SW480 (cell line): ENCODE measurements at places on chromosomes 16 and 17.

GRCh38 chr17:32805029-32805976 is 71.6 kb downstream of the MYO1D start:
- no peak for DNase-seq

GRCh38 chr17:31931756-31932155 is 5.1 kb upstream of the SUZ12 start:
- no peak for DNase-seq

- DNase-seq, result no peak
Measured at GRCh38 chr16:6751191-6751590, 581.5 kb upstream of the RBFOX1 start.

GRCh38 chr16:8761078-8761477 is 36.4 kb downstream of the TMEM186 start:
- DNase-seq, result no peak

GRCh38 chr16:4924593-4925292 is 12.2 kb downstream of the PPL start:
- DNase-seq, result peak; percentile 90

- DNase-seq, result no peak
Measured at GRCh38 chr17:9874722-9875121, 30.3 kb downstream of the RCVRN start.

DNA sequence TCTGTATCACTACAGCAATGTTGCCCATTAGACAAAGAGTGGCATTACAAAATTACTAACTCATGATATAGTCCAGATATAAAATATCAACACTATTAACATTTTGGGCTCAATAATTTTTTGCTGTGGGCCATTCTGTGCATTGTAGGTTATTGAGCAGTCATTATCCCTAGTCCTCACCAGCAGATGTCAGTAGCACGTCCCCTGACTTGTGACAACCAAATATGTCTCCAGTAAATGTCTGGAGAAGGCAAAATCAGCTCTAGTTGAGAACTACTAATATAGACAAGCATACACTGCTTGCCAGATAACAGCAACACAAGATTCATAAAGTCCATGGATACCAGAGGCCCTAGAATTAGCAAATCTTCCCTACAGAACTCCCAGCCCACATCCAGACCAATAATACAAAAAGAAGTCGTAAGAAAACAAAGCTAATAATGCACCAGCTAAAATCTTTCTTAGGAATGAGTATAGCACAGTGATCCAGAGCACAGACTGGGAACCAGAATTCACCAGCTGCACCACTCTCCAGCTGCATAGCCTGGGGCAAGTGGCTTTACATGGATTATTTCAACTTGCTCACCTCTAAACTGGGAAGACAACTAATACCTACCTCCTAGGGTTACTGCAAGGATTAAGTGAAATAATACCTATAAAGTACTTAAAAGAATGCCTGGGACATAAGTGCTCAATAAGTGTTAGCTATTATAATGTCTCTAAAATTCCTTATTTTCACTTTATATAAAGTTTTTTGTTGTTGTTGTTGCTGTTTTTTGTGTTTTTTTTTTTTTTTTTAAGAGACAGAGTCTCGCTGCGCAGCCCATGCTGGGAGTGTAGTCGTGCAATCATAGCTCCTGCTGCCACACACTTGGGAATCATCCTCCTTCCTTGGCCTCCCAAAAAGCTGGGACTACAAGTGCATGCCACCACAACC is 23.7 kb downstream of the HELZ start:
- peak; percentile 47 for DNase-seq

GRCh38 chr16:88536510-88536909 is 33.7 kb upstream of the ZC3H18 start:
- no peak for DNase-seq

DNA sequence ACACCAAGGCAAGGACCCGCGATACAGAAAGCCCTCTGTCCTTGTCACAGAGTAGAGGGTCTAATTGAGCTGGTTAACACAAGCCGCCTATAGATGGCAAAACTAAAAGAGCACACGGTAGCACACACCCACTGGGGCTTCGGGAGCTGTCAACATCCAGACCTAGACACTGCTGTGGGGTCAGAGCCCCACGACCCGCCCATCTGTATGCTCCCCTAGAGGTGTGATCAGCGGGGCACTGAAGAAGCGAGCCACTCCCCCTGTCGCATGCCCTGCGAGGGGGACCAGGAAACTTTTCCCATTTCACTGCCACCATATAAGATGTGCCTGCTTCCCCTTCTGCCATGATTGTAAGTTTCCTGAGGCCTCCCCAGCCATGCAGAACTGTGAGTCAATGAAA is 1255.8 kb upstream of the CDH8 start:
- DNase-seq, result no peak

- DNase-seq, result no peak
Measured at GRCh38 chr16:525123-525519, 2.4 kb upstream of the CAPN15 start.

GRCh38 chr17:77209330-77209748 is 68.6 kb downstream of the SEC14L1 start:
- DNase-seq, result no peak

- DNase-seq, result no peak
Measured at GRCh38 chr16:78133919-78134318, 34.5 kb downstream of the WWOX start.

DNA sequence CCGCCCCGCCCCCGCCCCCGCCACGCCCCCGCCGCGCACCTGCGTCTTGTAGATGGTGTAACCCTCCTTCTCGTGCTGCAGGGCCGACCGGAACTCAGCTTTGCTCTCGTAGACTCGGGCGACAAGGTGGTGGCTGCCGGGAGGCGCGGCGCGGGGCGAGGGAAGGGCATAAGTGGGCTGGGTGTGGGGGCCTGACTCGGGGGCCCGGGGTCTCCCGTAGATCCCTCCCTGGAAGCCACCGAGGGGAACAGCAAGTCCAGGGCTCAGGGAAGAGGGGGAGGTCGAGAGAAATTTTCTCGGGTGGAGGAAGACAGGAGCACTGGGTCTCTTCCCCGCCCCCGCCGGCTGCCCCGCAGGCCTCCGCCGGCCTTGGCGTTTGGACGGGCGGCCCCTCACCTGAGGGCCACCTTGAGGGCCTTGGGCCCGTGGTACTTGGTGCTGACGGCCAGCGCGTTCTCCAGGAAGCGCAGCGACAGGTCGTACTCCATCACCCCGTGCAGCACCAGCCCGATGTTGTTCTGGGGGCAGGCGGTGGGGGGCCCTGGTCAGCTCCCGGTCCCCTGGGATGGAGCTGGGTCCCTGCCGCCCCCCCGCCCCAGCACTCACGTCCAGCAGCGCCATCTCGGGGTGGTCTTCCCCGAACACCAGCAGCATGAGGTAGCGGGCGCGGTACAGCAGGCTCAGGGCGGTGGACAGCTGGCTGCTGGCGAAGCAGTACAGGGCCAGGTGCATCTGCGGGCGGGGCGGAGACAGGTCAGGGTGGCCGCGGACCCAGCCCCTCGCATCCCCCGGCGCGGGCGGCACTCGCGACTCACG is 19.4 kb downstream of the CLUH start:
- no peak for DNase-seq

DNA sequence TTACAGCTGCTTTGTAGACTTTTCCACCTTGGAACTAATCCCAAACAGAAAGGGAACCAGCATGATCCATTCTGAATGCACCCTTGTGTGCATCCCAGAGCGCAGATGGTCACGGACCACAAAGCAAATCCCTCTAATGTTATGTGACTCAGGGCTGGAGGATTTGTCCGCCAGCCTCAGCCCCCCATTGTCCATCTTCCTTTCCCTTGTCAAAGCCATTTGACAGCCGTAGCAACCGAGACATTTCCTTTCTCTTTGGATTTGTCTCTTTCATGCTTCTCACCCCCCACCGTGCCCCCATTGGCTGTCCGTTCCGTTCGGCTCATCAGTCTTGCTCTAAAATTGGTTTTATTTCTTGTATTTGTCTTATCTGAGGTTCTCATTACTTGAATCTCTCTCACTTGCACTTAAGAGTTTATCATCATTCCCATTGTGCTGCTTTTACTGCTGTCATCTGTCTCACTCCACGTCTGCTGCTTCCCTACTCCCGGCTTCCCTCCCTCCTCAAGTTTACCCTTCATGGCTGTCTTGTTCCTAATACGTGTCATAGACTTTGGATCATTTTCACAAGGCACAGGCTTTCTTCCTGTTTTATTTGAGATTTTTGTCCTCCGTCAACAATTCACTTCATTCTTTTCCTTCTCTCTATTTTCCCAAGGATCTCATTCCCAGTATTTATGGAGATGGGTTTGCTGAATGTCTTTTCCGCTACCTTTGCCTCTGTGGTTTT is 163.4 kb upstream of the ERCC4 start:
- DNase-seq, result no peak

DNA sequence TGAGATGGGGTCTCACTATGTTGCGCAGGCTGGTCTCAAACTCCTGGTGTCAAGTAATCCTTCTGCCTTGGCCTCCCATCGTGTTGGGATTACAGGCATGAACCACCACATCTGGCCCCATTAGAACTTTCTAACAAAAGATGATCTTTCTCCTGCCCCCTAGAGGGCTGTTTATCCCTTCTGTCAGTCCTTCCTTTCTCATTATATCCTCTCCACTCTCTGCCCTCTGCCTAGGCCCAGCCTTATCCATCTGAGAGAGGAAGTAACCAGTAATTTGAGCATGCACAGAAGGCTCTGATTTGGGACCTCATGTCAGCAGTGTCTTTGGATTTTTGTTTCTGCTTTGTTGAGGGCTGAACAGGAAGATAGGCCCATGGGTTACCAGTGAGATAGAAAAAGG is 4.4 kb upstream of the DHX40 start:
- DNase-seq, result peak; percentile 48

DNA sequence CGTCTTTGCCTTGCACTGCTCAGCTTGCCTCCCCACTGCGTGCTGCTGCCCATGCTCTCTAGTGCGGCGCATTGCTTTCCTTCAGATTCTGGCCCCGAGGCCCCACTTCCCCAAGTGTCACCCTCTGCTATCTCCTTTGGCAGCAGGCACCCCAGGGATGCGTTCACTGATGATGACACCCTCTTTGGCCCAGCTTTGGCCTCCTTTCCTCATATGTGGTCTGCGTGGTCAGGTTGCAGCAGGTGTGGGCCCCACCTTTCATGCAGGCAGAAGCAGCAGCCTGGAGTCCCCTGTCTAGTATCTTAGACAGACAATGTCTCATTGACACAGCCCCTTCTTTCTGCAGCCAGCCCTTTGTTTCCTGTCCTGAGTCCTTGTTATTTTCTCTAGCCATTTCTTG is 4.8 kb upstream of the CCL3 start:
- DNase-seq, result no peak

DNA sequence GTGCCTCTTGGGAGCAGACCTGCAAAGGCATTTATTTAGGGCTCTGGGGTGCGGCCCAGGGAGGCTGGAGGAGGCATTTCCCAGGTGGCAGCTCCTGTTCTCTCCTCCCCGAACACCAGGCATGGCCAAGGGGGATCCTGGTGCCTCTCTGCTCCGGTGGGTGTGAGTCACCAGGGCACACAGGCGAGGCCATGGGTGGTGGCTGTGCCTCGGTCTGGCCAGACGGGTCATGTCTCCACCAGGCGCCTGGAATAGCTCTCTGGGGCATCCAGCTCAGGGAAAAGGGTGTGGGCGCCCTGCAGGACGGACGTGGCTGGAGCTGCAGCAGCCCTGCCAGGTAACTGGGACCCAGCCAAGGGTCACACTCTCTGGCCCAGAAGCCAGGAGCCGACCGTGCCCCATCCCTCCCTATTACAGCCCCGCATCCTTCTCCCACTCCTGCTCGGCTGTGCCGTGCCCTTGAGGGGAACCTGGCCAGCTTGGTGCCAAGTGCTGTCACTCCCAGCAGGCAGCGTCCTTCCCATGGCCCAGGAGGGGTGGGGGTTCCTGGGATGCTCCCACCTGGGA is 25.8 kb downstream of the SOX8 start:
- peak; percentile 56 for DNase-seq

DNA sequence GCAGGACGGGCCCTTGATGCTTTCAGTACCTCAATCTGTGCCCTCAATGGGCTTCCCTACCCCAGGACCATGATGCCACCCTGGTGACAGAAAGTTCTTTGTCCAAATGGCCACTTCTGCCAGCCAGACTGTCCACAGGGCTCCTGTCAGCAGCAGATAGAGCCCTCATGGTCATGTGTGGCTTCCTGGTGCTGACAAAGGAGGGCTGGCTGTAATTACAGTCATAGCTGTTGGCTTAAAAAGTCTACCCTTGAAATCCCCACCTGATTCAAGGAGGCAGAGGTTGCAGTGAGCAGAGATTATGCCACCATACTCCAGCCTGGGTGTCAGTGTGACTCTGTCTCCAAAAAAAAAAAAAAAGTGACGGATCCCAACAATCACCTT is 3.3 kb downstream of the TRPV2 start:
- DNase-seq, result no peak

- no peak for DNase-seq
Measured at GRCh38 chr16:83949724-83950001, 3.4 kb upstream of the OSGIN1 start.

DNA sequence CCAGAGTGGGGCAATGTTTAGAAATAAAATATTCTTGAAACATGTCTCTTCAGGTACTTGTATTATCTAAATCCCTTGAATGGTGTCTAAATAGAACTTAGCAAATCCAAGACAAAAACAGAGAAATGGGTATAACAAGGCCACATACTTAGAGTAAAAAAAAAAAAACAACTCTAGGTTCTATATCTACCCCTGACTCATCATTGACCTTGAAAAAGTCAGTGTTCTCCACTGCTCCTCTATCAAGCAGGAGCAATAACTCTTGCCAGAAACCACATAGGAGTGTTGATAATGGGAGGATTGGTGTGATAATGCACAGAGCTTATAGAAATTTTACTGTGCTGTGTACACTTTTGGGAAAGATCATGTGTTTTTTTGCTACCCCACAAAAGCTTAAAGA is 296.6 kb upstream of the PMFBP1 start:
- DNase-seq, result no peak

GRCh38 chr16:82181461-82182185 is 11.6 kb upstream of the MPHOSPH6 start:
- DNase-seq, result no peak

GRCh38 chr16:51941412-51941811 is 605.5 kb downstream of the TOX3 start:
- no peak for DNase-seq
